ENCODE measurements at places on chromosomes 7 and 10.

DNA sequence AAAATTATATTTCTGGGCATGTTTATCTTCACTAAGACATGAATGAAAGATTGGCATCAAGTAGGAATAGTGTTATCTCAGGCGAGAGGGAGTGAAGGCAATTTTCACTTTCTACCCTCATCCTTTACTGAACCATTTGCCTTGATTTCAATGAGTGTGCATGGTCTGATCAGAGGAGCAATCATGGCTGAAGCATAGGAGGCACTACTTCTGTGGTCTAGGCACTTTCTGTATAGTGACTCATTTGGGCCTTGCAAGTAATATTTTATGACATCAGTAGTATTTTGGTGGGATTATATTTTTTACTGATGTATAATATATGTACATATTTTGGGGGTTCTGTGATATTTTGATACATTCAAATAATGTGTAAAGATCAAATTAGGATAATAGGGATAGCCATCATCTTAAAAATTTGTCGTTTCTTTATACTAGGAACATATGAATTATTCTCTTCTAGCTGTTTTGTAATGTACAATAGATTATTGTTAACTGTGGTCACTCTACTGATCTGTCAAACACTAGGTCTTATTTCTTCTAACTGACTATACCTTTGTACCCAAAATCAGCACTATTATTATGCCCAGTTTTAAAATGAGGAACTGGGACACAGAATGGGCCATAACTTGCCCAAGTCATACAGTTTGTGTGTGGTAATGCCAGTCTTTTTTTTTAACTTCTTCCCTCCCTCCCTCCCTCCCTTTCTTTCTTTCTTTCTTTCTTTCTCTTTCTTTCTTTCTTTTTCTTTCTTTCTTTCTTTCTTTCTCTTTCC lies 101.9 kb downstream of the RAB11FIP2 start:
- DNase-seq: no peak

- DNase-seq: no peak
These were observed 92.6 kb downstream of the HPSE2 start for GRCh38 chr10:99143011-99143410.

DNA sequence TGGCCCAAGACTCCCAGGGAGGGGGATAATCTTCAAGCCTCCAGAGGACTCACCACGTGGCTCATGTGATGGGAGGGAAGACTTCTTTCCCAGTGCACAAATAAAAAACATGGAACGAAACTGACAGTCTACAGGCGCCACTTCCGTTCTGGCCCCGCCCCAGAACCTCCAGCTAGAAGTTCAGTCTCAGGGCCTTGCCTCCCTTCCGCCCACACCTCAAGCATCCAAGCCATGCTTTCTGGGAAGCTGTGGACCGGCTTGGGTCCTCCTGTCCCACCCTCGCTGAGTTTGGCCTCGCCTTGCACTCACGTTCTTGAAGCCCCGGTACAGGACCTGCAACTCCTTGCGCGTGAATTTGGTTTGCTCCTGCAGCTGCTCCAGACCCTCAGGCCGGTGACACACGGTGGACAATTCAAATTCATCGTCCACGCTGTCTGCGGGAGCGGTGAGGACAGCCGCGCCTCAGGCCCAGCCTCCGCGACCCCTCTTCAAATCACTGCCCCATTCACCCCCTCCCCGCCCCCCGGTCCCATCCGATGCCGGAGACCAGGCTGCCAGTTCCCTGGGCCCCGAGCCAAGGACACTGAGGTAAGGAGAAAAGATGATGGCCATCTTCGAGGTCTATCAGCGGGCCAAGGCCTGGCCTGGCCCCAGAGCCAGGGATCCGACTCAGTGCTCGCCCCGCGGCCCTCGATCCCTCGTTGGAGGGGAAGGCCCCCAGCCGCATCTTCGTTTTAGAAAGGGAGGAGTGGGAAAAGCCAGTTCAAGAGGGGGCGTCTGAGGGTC lies 10.7 kb upstream of the OGA start:
- DNase-seq: no peak

DNA sequence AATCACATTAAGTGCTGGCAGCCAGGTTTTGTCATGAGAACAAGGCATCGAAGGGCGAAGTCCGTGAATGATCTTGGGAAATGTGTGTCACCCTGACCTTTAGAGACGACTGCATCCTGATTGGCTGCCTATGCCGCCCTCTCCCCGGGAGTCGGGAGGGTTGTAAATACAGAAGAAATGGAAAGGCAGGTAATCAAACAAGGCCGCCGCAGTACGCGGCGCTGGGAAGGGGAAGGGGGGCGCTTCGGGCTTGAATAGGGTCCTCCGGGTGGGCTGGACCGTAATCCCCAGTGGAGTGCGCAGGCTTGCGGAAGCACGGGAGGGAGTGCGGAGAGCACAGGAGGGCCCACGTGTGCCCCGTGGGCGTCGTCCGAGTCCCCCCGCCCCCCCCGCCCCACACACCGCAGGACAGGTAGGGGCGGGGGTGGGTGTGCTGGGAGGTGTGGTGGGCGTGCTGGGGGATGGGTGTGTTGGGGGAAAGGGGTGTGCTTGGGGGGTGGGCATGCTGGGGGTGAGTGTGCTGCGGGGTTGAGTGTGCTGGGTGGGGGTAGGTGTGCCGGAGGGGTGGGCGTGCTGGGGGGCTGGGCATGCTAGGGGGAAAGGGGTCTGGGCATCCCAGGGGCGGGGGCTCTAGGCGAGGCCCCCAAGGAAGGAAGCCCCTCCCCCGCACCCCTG lies 169.4 kb downstream of the ARHGAP12 start:
- DNase-seq: peak; percentile 88

GRCh38 chr7:135774284-135774683 lies 25.7 kb upstream of the FAM180A start:
- DNase-seq: peak; percentile 96

- DNase-seq: no peak
These were observed 25.6 kb downstream of the ADRA2A start for GRCh38 chr10:111102359-111102837.

DNA sequence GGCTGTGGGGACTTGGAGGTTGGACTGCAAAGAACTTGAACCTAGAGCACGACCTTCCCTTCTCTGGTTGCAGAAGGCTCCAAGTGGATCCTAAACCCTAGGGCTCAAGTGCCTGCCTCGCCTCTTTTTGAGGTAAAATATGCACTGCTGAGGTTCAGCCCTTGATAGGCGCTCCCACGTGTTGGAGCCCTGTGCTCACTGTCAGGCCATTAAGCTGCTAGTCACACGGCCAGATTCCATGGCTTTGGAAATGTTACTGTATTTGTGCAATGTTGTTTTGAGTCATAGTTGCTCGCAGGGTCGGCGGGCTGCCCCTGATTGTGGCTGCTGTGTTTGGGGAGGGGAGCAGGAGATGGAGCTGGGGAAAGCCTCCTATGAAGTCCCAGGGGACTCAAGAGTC lies 39.8 kb upstream of the PCBD1 start:
- DNase-seq: no peak

GRCh38 chr10:29669149-29669548 lies 34.4 kb upstream of the SVIL start:
- no peak for DNase-seq

GRCh38 chr7:54878339-54878738 lies 119.3 kb upstream of the SEC61G start:
- peak; percentile 34 for DNase-seq

DNA sequence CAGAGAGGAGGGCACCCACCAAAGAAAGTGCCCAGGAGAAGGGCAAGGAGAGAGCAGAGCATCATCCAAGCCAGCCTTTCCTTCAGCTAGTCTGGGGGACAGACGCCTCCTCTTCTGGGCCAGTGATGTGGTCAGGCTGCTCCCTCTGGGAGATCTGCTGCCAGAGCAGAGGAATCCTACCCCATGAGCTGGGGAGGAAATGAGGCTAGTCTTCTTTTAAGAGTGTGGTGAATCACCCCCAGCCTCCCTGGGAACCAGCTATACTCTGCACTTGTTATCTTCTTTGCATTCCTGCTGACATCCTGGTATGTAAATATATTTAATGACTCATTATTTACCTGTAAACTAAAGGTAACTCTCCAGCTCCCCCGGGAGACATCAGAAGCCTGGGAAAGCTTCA lies 41.6 kb upstream of the EPHB6 start:
- peak; percentile 81 for DNase-seq

GRCh38 chr7:18866359-18867036 lies 250.9 kb downstream of the TWIST1 start:
- DNase-seq: peak; percentile 68

GRCh38 chr7:26743205-26743604 lies 121.2 kb downstream of the SKAP2 start:
- DNase-seq: peak; percentile 13

DNA sequence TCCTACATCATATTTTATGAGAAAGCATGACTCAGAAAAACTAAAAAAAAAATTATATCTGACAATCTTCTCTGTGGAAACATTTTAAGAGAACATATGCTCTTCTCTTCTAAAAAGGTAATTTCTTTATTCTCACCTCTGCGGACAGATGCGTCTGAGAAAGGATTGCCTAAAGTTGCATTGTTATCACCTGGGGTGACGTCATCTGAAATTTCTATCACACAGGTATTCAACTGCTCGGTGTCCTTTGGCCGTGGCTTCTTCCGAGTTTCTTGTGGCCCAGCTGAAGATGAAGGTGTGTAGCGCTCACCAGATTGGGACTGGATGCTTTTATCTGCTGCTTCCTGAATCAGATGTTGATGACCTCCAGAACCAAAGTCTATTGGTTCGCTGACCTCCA lies 14.3 kb upstream of the GATAD1 start:
- no peak for DNase-seq

DNA sequence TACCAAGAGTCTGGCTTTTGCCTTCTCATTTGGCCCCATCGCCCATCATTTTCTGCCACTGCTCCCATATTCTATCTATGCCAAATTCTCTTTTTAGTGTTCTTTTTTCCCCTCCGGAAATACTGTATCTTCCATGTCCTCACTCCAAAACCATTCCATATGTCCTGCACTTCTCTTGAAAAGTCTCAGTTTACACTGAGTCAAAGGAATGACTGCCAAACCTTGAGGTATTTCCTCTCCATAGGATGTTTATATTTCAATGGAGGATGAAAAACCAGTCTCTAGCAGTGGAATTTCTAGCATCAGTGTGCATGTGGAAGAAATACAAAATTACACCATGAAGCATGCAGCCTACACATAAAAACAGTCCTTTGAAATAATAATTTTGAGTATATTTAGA lies 121.4 kb upstream of the PHYHIPL start:
- no peak for DNase-seq

- no peak for DNase-seq
These were observed 66.1 kb downstream of the RBM33 start for GRCh38 chr7:155710530-155710929.

DNA sequence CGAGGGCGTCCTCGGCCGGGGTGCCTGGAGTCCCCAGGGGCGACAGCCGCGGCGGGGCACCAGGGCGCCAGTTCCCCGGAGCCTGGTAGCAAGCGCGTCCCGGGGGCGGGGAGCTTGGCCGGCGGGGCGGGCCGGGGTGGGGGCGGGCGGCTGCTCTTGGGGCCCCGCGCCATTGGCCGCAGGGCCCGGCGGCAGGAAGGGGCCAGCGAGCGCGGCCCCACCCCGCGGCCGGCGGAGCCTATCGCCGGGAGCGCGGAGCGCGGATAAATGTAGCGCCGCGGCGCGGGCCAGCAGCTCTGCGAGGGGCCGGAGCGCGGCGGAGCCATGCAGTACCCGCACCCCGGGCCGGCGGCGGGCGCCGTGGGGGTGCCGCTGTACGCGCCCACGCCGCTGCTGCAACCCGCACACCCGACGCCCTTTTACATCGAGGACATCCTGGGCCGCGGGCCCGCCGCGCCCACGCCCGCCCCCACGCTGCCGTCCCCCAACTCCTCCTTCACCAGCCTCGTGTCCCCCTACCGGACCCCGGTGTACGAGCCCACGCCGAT lies at the start of gene HHEX:
TSS of gene HHEX (plus strand) at position 293 of the 548 bp plus-strand sequence. CDS start at position 325, 32 bp downstream.
- peak; percentile 93 for DNase-seq

DNA sequence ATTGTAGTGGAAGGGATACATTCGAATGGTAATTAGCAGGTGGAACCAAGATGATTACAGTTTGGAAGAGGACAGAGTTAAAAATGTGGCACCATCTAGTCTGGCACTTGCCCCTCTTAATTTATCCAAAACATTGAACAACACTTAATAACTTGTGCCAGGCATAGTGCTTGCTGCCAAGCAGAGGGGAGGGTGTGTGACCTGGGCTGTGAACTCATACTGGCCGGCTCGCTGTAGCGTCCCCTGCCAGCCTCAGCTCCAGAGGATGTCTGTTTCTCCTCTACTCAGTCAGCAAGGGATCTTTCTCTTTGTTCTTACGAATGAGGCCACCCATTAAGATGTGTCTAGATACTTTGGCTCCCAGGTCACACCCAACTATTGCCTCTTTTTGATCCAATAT lies 179.4 kb upstream of the INHBA start:
- DNase-seq: no peak

DNA sequence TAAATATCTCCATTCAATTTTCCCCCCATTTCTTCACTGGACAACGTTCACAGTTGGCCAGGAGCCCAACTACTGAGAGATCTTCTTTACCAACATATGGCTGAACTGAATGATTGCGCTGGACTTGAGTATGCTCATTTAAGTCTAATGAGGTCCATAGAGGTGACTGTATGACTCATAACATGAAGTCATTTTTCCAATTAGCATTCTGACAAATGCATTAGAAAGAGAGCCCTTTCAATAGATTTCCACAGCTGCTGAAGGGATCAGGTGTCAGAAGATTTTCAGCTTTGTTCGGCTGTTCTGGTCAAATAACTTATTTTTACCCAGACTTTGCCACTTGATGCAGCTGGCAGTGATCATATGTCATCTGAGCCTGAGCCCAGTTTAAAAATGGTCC lies 438.0 kb downstream of the ETV1 start:
- peak; percentile 91 for DNase-seq

DNA sequence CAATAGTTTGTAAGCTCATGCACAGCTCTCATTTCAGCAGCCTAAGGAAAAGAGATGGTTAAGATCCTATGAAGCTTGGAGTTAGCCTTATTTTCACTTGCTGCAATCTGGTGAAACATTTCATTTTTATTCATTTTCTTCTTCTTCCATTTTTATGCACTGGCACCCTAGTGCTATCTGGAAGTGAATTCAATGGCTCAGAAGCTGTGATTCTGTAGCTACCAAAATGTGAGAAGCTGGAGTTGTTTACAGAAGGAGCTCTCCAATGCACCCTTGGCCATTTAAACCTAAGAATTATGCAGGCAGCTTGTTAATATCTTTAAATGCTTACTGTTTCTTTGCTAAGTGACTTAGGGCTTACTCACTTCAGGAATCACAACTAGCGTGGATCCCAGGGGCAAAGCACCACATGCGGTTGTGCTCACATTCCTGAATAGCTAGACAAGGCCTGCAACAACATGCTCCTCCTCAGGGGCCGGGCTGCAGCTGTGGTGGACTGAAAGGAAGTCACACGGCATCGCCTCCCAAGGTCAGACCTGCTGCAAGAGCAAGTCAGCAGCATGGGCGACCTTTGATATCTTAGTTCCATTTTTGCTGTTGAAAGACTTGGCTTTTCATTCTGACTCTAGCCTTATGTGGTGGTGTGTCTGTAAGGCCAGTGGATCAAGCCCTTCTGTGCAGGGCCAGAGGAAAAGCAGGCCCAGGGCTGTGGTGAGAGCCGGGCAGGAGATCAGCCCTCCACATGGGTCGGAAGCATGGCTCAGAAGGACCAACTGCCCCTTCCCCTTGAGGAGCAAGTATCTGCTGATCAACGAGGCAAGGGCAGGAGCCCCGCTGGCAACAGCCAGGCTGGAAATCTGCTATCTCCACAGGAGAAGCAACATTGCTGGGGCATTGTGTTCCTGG lies 91.9 kb upstream of the MBL2 start:
- DNase-seq: no peak

Data from DMS53 (cell line).